ENCODE measurements at places on chromosomes 4 and X. TPM values are rescaled to one million over a fixed set of nuclear protein-coding genes. Genes with fewer than 3 reads are reported as not detected.

The ACE2 gene
- total RNA-seq, result not detected

The CXCL9 gene
- total RNA-seq, result not detected

The GSX2 gene
- total RNA-seq, result not detected

The MTNR1A gene
- not detected for total RNA-seq

The NIPAL1 gene
- 1.3 TPM for total RNA-seq

The RBM46 gene
- not detected for total RNA-seq

The LGI2 gene
- not detected for total RNA-seq

All from CD8-positive, alpha-beta T cell (primary cell).